NCI-H1092 (cell line): ENCODE measurements at places on chromosomes 11 and 22.

GRCh38 chr11:88626216-88626615, 288.7 kb upstream of the CTSC start:
- DNase-seq = no peak

GRCh38 chr22:45731798-45732495, 60.3 kb downstream of the ATXN10 start:
- no peak for DNase-seq

DNA sequence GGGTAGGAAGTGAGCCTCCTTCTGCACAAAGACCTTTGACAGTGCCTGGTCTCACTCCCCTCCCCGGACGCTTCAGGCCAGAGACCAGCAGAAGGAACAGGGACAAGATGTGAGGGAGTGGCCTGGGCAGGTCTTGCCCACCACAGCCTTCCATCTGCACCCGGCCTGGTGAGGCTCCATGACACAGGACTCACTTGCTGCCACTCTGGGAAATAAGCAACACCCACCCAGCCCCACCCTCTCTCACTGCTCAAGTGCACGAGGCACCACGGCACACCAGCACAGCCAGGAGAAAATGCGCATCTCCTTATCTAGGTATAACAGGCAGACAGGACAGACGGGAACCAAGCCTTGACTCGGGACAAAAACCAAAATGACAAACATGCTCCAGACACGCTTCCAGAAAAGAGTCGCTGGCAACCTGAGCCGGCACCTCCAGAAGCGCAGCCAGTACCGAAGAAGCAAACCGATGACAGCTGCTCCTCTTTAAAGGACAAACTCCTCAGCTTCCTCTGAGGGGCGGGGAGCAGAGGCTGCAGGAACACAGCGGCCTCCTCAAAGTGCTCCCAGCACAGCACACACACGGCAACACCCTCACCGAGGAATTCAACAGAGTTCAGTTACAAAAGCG, 41.7 kb downstream of the BRD1 start:
- DNase-seq = no peak

DNA sequence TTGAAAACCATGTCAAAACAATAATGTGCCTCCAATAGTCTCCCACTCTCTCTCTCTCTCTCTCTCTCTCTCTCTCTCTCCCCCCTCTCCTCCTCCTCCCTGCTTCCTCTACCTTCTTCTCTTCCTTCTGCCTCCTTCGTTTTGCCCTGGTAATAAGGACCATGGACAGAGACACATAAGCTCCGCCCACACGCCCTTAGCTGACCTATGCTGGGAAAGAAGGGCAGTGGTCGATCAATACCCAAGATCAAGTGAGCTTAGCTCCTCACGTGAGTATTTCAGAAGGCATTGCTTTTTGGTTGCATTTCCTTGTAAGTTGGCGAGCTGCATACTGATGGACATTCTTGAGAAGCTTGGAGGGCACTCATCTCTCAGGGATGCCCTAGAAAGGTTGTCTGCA, 194.8 kb downstream of the MIAT start:
- DNase-seq = no peak

- no peak for DNase-seq
Observed at GRCh38 chr22:42855211-42855610, 1.9 kb downstream of the ARFGAP3 start.

DNA sequence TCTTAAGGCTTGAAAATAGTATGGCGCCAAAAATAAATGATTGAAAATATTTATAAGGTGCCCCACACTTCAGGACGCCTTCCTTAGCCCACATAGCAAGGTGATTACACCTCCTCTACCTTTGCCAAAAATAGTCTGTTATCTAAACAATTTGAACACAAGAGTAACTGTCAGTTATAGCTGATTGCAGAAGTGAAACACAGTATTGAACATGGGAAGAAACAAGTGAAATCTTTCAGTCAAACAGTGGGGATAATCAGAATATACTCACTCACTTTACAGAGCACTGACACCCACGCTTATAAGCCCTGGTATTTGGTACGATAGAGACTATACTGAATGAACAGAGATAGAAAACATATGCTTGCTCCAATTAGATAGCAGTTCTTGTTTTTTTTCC, 203.1 kb downstream of the RAB38 start:
- no peak for DNase-seq

DNA sequence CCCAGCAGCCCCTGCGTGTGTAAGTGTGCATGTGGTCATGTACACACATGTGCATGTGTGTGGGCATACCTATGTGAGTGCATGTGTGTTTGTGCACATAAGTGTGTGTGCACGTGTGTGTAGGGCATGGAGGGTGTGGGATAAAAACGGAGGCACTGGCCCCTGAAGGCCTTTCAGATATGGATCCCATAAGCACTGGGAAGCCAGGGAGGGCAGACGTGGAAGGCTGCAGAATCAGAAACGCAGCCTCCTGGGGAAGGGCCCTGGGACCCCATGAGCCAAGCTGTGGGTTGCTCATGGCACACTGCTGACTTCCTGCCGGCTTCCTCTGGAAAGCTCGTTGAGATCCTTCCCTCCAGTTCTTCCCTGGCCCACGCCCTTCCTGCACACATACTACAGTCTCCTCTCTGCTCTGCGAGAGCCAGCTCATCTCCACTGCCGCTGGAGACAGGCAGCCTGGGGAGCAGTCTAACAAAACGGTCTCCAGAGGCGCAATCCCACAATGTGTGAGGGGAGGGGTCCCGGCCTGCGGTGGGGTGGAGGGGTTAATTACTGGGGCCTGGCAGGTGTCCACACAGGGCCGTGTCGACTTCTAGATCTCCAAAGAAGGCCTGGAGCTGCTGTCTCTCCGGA, 435.2 kb upstream of the B3GAT1 start:
- no peak for DNase-seq

GRCh38 chr11:75625991-75626888, 42.6 kb downstream of the MAP6 start:
- no peak for DNase-seq

GRCh38 chr11:74090701-74091100, 80.1 kb downstream of the C2CD3 start:
- DNase-seq = no peak

DNA sequence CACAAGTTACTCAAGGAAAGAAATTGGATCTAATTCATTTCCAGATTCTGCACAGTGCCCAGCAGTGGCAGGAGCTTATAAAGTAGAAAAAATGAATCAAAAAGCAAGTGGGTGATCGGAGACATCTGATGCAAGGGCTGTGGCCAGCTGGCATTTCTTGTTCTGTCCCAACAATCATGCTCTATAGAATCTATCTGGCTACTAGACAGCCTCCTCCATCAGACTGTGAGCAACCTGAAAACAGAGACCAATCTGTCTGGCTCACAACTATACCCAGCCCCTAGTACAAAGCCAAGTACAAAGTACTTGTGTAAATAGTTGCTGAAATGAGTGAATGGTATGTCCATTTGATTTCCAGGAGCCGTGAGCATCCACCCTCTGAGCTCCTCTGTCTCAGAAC, 11.4 kb downstream of the USH1C start:
- DNase-seq = no peak
